ENCODE measurements at places on chromosomes 3 and 15.

DNA sequence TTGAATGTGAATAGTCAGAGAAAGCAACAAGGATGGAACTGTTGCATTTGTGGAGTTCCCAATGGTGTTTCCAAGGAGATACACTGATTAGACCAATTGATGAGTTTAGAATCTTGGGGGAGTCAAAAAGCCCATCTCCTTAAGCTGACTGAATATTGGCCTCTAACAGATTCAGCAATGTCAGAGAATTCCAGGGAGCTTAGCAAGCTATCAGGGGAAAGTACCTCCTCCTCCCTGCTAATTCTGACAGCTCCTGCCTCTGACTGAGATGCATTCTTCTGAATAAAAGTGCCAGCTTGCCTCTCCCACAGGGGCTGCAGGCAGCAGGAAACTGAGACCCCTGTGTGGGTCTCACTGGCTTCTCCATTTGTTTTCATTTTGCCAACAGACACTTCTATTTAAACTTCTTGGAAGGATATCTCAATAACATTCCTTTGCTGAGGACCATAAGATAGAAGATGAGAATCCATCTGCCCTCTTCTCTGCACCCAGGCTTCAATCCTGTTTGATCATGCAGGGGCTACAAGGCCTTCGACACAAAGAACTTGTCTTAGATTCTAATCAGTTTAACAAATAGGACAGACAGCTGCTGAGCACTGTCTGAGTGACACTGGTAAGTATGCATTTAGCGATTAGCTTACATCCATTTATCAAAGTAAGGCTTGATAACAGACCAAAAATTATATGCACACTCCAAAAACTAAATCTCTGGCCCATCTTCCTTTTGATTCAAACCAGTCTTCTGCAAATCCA is 1080.8 kb downstream of the TUSC7 start:
- no peak for DNase-seq

DNA sequence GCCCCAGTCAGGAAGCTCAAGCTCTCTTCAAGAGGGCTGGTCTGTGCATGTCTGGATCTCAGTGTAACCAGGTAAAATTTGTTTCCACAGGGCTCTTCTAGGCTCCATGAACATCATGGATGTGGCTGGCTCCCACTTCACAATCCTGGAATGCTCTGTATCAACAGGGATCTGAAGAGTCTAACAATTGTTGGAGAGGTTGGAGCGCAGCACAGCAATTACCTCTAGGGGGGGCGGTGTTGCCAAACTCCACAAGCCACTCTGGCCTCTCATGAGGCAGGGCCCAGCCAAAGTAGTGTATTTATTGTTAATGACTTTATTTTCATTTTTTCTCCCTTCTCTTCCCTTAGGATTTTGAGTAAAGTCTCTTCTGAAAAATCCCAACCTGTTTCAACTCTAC is 6.1 kb upstream of the EIF2B5 start:
- no peak for DNase-seq

DNA sequence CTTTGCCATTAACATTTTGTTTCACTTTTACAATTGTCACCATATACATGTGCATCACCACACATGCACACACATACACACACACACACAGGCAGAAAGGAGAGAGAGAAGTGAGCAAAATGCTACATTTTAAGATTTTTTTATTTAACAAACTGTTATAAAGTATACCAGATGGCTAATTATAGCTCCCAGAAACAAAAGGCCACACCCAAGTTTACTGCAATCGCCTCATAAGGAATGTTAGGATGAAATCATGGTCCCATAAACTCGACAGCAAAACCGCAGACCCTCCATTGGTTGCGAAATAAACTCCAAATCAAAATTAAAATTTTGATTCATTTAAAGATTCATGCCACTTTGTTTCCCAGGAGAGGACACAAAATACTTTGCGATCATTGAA is 16.1 kb upstream of the C15orf61 start:
- DNase-seq, result no peak

DNA sequence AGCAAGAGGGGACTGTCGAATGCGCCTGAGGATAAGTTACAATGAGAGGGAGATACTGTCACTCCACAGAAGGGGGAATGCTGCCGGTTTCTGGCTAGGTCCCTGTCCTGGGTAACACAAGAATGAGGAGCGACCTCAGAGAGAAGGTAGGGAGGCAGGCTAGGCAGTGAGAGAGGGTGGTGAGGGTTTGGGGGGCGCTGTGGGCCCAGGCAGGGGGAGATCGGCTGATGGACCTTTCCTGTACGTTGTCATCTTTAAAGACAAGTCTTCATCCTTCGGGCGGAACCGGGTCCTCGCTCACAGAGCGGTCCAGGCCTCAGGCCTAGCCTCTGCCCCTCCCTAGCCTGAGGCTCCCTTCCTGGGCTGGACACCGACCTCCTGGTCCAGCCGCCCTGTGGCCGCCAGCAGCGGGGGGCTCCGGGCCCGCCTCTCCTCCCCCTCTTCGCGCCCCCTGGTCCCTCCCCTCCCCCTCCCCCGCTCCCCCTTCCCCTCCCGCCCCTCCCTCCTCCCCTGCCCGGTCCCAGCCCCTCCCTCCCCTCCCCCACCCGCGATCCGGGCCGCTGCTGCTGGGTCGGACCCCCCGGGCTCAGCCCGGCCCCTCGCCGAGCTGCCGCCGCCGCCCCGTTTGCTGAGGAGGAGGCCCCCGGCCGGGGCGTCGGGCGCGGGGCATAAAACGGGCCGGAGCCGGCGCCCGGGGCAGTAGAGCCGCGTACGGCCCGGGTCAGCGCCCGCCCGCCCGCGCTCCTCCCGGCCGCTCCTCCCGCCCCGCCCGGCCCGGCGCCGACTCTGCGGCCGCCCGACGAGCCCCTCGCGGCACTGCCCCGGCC is at the start of gene CHRD:
Gene CHRD, plus strand, starts transcription at position 697 of the 827 bp plus-strand sequence. CDS start 265 bp downstream, outside the sequence.
- peak; percentile 68 for DNase-seq

Data from right hindlimb (tissue), 1 donor.